Large intestine (tissue), 12 donors: ENCODE measurements at places on chromosomes 1 and 21. TPM values are rescaled to one million over a fixed set of nuclear protein-coding genes. Genes with fewer than 3 reads are reported as not detected.
A peak's percentile ranks its signal among the peaks of the same experiment; 100 is the strongest.

SERTAD4 gene
- polyA plus RNA-seq: 2.2 TPM

TYW3 gene
- polyA plus RNA-seq: 20.0 TPM

TNNT2 gene
- 20.8 TPM for polyA plus RNA-seq

FNDC5 gene
- 11.0 TPM for polyA plus RNA-seq

SUSD4 gene
- 2.1 TPM for polyA plus RNA-seq

CFHR1 gene
- polyA plus RNA-seq: 0.16 TPM

DDR2 gene
- polyA plus RNA-seq: 18.3 TPM

ATAD3C gene
- 1.0 TPM for polyA plus RNA-seq

GRCh38 chr1:184049291-184049690, 2.2 kb upstream of the TSEN15 start:
- H3K27me3 ChIP-seq: no peaks in the 10 kb centered on the region
- H3K27ac ChIP-seq: no peak overlapping the region
- H3K36me3 ChIP-seq: no peaks in the 10 kb centered on the region
- H3K4me3 ChIP-seq: no peak overlapping the region

DNA sequence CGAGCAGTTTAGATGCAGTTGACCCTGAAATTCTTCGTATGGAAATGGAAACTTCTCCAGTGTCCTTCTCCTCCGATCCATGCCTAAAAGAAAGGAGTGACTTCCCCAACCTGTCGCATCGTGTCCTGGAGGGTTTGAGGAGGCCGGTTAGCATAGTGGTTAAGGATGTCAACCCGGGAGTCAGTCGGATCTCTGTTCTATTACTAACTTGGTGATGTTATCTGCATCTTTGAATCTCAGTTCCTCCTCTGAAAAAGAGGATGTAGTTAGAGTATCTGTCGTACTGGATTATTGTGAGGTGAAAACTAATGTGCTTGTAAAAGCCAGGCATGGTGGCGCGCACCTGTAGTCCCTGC, 684 bp downstream of the ZBTB8B start:
- H3K4me1 ChIP-seq: peaks cover 9% of the 10 kb centered on the region
- peak overlapping the region; percentile 47 for H3K4me3 ChIP-seq
- no peak for DNase-seq
- no peak overlapping the region for H3K27ac ChIP-seq
- no peaks in the 10 kb centered on the region for H3K36me3 ChIP-seq
- peaks cover 45% of the 10 kb centered on the region for H3K27me3 ChIP-seq

GRCh38 chr21:15028186-15028585, 36.6 kb downstream of the NRIP1 start:
- DNase-seq: no peak
- peaks cover 4% of the 10 kb centered on the region for H3K36me3 ChIP-seq
- H3K4me1 ChIP-seq: no peaks in the 10 kb centered on the region
- H3K4me3 ChIP-seq: no peak overlapping the region
- H3K27ac ChIP-seq: no peak overlapping the region
- no peaks in the 10 kb centered on the region for H3K27me3 ChIP-seq

DNA sequence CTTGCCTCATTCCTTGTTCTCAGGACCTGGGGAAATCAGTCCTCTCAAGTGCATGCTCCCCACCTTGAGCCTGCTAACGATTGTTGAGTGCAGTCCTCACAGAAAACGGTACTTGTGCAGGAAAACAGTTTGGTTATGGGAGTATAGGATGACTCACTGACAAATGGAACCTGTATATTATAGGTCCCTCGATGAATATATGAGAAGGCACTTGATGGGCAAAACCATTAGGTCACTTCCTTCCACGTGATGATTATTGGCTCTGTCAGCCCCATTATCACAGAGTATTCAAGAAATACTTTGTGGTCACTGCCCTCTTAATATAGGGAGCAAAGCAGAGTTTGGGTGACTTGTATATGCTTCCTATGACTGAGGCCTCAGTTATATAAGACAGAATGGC, 6.2 kb downstream of the CCDC17 start:
- H3K27ac ChIP-seq: no peak overlapping the region
- no peaks in the 10 kb centered on the region for H3K27me3 ChIP-seq
- peaks cover 61% of the 10 kb centered on the region for H3K36me3 ChIP-seq
- peaks cover 6% of the 10 kb centered on the region for H3K4me1 ChIP-seq

GRCh38 chr1:4781646-4782045, 127.2 kb downstream of the AJAP1 start:
- H3K36me3 ChIP-seq: no peaks in the 10 kb centered on the region
- H3K27me3 ChIP-seq: no peaks in the 10 kb centered on the region
- no peak overlapping the region for H3K4me3 ChIP-seq
- DNase-seq: no peak

DNA sequence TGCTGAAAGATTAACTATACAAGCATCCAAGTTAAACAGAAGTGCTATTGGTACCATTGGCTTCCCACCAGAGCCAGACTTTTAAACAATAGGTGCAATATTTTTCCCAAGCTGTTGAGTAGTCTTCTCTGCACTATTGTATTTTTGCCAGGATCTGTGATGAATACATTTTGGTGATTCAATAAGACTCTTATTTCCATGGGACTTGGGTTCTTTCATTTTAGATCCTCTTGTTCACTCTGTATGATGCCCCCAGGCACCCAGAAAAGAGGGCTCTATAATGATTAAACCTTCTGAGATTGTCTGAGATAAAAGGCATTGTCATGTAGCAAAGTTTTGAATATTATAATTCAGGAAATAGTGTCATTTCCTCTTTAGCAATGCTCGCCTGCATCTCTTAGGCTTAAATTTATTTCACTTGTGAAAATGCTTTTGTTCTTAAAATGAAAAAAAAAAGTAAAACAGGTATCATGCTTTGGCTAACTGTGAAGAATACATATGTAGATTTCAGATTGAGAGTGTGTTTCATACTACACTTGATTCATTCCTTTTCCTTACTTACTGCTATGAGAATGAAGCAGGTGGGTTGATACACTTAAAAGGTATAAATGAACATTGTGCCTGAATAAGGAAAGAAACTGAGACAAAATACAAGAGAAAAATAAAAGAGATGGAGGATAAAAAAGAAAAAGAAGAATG, 275.0 kb downstream of the HMCN1 start:
- no peak overlapping the region for H3K4me3 ChIP-seq
- H3K27me3 ChIP-seq: no peaks in the 10 kb centered on the region
- no peaks in the 10 kb centered on the region for H3K4me1 ChIP-seq
- DNase-seq: no peak
- no peak overlapping the region for H3K27ac ChIP-seq

GRCh38 chr1:80542231-80542630, 1258.5 kb upstream of the ADGRL2 start:
- no peaks in the 10 kb centered on the region for H3K36me3 ChIP-seq
- no peak overlapping the region for H3K4me3 ChIP-seq
- H3K4me1 ChIP-seq: no peaks in the 10 kb centered on the region
- no peak overlapping the region for H3K27ac ChIP-seq
- no peaks in the 10 kb centered on the region for H3K27me3 ChIP-seq
- no peak for DNase-seq

GRCh38 chr1:54664364-54664763, 22.8 kb downstream of the MROH7 start:
- no peaks in the 10 kb centered on the region for H3K27me3 ChIP-seq
- H3K4me1 ChIP-seq: no peaks in the 10 kb centered on the region
- H3K36me3 ChIP-seq: no peaks in the 10 kb centered on the region
- no peak overlapping the region for H3K27ac ChIP-seq
- H3K4me3 ChIP-seq: no peak overlapping the region

- DNase-seq: peak; percentile 2
- peaks cover 6% of the 10 kb centered on the region for H3K36me3 ChIP-seq
- H3K27me3 ChIP-seq: no peaks in the 10 kb centered on the region
- peak overlapping the region; percentile 97 for H3K4me3 ChIP-seq
These were observed 514 bp downstream of the AGL start for GRCh38 chr1:99850459-99851291.

GRCh38 chr1:93801471-93801870, 77.5 kb downstream of the DNTTIP2 start:
- H3K36me3 ChIP-seq: no peaks in the 10 kb centered on the region
- no peak overlapping the region for H3K4me3 ChIP-seq
- H3K4me1 ChIP-seq: peaks cover 3% of the 10 kb centered on the region
- H3K27ac ChIP-seq: no peak overlapping the region
- no peak for DNase-seq
- no peaks in the 10 kb centered on the region for H3K27me3 ChIP-seq

DNA sequence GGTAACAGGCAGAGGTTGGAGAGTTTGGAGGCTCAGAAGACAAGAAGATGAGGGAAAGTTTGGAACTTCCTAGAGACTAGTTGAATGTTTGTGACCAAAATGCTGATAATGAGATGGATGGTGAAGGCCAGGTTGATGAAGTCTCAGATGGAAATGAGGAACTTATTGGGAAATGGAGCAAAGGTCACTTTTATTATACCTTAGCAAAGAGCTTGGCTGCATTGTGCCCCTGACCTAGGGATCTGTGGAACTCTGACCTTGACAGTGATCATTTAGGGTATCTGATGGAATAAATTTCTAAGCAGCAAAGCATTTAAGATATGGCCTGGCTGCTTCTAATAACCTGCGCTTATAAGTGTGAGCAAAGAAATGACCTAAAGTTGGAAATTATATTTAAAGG, 17.2 kb downstream of the FAM3B start:
- no peaks in the 10 kb centered on the region for H3K36me3 ChIP-seq
- DNase-seq: no peak
- H3K27ac ChIP-seq: no peak overlapping the region
- no peaks in the 10 kb centered on the region for H3K4me1 ChIP-seq

- no peak overlapping the region for H3K4me3 ChIP-seq
- no peak overlapping the region for H3K27ac ChIP-seq
- no peaks in the 10 kb centered on the region for H3K4me1 ChIP-seq
- H3K36me3 ChIP-seq: no peaks in the 10 kb centered on the region
- H3K27me3 ChIP-seq: no peaks in the 10 kb centered on the region
These were observed 69.1 kb upstream of the POU3F1 start for GRCh38 chr1:38115682-38116202.

GRCh38 chr1:117610036-117610435, 4.2 kb downstream of the TENT5C start:
- no peaks in the 10 kb centered on the region for H3K36me3 ChIP-seq
- peaks cover 33% of the 10 kb centered on the region for H3K4me1 ChIP-seq
- no peak for DNase-seq
- H3K4me3 ChIP-seq: no peak overlapping the region
- H3K27ac ChIP-seq: no peak overlapping the region

GRCh38 chr1:76336931-76337371, 262.4 kb downstream of the ST6GALNAC3 start:
- peak; percentile 40 for DNase-seq
- H3K36me3 ChIP-seq: no peaks in the 10 kb centered on the region
- no peak overlapping the region for H3K4me3 ChIP-seq

GRCh38 chr1:15676688-15677661, 7.1 kb upstream of the PLEKHM2 start:
- H3K27me3 ChIP-seq: no peaks in the 10 kb centered on the region
- H3K27ac ChIP-seq: no peak overlapping the region
- H3K36me3 ChIP-seq: no peaks in the 10 kb centered on the region

- no peak for DNase-seq
- no peaks in the 10 kb centered on the region for H3K36me3 ChIP-seq
- H3K4me3 ChIP-seq: no peak overlapping the region
- no peaks in the 10 kb centered on the region for H3K4me1 ChIP-seq
These were observed 234.7 kb upstream of the GJB5 start for GRCh38 chr1:34520111-34520510.

- H3K4me1 ChIP-seq: no peaks in the 10 kb centered on the region
- no peaks in the 10 kb centered on the region for H3K36me3 ChIP-seq
- H3K27ac ChIP-seq: no peak overlapping the region
- no peak for DNase-seq
- H3K4me3 ChIP-seq: no peak overlapping the region
These were observed 210.1 kb upstream of the C1orf87 start for GRCh38 chr1:60283690-60284089.

DNA sequence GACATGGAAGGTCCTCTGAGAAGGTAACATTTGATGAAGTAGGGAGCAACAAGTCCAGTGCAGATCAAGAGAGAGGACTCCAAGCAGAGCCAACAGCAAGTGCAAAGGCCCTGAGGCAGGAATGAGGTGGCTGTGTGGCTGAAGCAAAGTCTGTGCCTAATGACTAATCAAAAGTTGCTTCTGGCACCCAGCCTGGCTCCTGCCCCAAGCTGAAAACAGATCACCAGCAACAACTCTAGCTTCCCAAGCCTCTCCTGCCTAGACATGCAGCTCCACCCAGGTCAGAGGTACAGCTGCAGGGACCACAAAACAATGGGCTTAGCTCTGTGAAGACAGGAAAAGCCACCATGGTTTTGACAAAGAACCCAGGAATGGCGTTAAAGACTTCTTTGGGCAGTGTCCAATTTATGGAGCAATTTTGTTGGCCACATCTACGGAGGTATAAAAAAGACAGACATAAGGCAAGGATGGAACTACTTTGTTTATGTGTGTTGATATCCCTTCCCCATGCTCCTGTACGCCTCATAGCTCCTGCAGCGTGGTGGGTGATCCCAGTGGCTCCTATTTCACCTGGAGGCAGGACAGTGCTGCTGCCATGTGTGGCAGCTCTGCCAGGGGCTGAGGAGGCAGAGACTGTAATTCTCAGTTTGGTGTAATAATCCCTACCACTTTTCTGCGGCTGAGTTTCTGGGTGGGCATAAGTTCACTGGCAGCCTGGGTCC, 26.4 kb upstream of the IGSF3 start:
- no peaks in the 10 kb centered on the region for H3K27me3 ChIP-seq
- no peak for DNase-seq
- H3K4me1 ChIP-seq: peaks cover 5% of the 10 kb centered on the region
- H3K36me3 ChIP-seq: no peaks in the 10 kb centered on the region
- H3K4me3 ChIP-seq: no peak overlapping the region

DNA sequence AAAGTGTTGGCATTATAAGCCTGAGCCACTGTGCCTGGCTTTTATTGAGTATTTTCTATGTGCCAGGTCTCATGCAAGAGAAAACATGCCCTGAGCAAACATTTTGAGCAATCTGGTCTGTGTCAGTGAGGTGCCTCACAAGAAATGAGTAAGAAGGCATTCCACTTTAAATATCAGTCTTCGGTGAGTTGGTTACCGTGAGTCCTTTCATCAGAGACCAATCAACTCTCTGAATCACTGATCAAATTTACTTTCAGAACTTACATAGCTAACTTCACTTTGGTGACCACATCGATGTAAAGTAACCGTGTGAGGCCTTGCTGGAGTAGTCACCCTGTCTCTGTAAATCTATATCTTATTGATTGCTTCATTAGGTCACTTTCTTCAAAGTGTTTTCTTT, 14.3 kb upstream of the DDX59 start:
- no peak for DNase-seq
- no peak overlapping the region for H3K4me3 ChIP-seq
- H3K4me1 ChIP-seq: no peaks in the 10 kb centered on the region
- no peaks in the 10 kb centered on the region for H3K36me3 ChIP-seq

- no peaks in the 10 kb centered on the region for H3K36me3 ChIP-seq
- no peak overlapping the region for H3K4me3 ChIP-seq
- no peaks in the 10 kb centered on the region for H3K27me3 ChIP-seq
- H3K4me1 ChIP-seq: peaks cover 12% of the 10 kb centered on the region
- H3K27ac ChIP-seq: peak overlapping the region; percentile 60
These were observed 654.9 kb upstream of the PKN2 start for GRCh38 chr1:88029142-88029541.

DNA sequence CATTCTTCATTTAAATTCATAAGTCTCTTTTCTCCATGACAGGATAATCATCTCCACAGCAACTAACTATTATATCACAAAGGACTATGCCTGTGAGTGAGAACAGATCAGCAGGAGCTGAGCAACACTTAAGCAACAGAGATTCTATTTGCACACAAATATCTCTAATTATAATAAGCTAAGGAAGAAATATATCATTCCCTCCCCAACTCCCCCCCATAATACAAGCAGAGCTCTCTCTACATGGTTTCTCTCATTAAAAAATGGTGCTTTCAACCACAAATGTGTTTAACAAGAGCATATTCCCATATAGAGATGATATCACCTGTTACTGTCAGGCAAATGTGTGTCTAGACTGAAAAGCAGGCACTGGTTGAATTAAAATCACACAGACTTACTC, 34.5 kb upstream of the NIBAN1 start:
- no peak overlapping the region for H3K27ac ChIP-seq
- H3K36me3 ChIP-seq: no peaks in the 10 kb centered on the region
- H3K27me3 ChIP-seq: peaks cover 2% of the 10 kb centered on the region
- no peak for DNase-seq
- H3K4me3 ChIP-seq: no peak overlapping the region
